ENCODE measurements at places on chromosomes 6 and 20. TPM values are rescaled to one million over a fixed set of nuclear protein-coding genes. Genes with fewer than 3 reads are reported as not detected.

DNA sequence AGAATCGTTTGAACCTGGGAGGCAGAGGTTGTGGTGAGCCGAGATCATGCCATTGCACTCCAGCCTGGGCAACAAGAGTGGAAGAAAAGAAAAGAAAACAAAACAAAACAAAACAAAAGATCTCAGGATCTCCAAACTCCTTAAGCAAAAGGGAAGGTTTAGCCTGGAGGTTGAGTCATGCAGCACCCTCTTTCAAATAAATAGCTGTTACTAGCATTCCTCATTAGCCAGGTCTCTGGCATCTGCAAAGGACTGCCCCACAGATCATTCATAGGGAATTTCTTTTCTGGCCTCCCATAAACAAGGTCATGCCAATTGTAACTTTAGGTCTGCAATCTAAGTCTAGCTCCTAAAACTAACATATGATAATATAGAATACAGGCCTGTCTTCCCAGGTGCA, 37.2 kb downstream of the EDN1 start:
- no peak for DNase-seq

- no peak for DNase-seq
These were observed 125.4 kb downstream of the OPRM1 start for GRCh38 chr6:154164397-154164796.

- DNase-seq = no peak
These were observed 148.3 kb upstream of the IMPG1 start for GRCh38 chr6:76220805-76221204.

- no peak for DNase-seq
These were observed 808.4 kb upstream of the EPHA7 start for GRCh38 chr6:94227741-94228140.

- no peak for DNase-seq
These were observed 510.5 kb downstream of the LMBRD1 start for GRCh38 chr6:69286331-69286730.

DNA sequence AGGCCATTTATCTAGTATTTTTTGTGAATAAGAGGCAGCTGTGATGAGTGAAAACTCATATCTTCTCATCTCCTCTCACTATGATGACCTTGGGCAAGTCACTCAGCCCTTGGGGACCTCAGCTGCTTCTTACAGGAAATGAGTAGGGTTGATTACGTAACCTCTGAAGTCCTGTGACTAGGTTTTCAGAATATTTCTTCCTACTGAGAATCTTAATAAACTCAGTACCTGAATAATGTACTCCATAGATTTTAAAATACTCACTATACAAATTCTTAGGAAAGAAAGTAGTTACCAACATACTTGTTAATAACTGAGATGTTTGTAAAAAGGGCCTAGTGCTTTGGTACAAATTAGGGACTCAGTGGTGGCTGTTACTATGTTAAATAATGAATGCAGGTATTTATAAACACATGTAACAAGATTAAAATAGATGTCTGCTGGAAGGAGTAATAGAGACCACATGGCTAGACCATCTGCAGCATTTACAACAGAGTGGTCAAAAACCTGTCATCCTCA, 60.9 kb downstream of the RPRD1B start:
- DNase-seq = no peak

GRCh38 chr20:46402331-46402811, 4.0 kb downstream of the ELMO2 start:
- no peak for DNase-seq

GRCh38 chr20:46953596-46953995, 59.0 kb downstream of the EYA2 start:
- no peak for DNase-seq

- DNase-seq = no peak
These were observed 494.9 kb upstream of the POU3F2 start for GRCh38 chr6:98339506-98339905.

DNA sequence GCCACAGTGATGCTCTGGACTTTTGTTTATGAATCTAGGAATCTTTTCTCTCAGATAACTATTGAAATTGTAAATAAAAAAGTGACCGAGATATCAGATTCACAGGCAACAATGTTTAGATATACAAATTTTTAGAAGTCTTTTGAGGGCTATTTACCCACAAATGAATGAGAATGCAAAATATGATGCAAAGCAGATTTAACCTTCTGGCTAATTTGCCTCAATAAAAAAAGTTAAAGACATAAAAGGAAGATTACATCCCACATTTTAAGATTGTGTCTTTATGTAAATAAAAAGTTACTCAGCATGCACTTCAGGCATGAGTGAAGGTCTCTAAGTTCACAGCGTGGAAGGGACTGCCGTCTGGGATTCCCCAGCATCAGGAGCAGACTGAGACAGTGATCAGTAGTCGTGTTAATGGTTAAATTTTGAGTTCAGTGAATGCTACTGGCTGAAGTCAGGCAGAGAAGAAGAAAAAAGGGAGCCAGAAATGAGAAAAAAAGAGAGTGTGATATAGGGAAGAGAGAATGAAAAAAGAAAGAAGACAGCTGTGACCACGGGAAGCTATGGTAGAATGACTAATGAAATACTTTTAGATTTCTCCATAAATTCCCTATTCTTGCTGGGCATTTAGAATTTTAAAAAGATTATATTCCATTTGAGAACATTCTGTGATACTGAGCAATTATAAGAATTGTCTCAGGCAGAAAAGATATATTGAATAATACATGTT, 93.6 kb downstream of the MYB start:
- DNase-seq = no peak

DNA sequence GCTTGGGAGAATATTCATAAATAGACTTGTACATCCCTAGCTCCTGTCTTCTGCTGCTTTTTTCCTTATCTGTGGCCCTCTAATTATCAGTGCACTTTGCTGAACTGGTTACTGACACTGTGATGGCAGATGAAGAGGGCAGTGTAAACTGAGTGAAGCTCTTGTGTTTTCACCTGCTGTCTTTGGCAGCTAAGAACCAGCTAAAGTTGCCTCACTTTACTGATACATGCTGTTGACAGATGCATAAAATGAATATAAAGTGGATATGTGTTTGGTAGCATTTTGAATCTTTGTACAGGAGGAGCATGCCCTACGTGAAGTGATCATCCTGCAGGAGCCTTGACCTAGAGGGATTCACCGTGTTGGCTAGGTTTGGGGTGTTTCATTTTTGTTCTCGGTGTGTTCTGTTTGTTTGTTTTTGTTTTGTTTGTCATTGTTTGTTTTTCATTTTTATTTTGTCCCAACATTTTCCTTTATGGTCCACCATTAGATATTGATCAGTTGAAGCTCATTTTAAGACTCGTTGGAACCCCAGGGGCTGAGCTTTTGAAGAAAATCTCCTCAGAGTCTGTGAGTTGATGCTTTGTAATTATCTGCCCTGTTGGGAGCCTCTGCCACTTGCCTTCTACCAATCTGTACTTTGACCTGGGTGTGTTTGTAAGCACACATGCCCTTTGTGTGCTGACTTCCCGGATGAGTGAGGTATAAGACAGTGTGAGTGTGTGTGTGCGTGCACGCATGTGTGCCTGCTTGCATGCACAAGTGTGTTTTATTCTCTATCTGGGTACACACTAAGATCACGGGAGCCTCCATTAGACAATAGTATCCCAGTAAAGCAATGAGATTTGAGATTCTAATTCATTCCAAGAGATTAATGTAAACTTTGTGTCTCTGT, 34.6 kb upstream of the MAPK13 start:
- DNase-seq = no peak

DNA sequence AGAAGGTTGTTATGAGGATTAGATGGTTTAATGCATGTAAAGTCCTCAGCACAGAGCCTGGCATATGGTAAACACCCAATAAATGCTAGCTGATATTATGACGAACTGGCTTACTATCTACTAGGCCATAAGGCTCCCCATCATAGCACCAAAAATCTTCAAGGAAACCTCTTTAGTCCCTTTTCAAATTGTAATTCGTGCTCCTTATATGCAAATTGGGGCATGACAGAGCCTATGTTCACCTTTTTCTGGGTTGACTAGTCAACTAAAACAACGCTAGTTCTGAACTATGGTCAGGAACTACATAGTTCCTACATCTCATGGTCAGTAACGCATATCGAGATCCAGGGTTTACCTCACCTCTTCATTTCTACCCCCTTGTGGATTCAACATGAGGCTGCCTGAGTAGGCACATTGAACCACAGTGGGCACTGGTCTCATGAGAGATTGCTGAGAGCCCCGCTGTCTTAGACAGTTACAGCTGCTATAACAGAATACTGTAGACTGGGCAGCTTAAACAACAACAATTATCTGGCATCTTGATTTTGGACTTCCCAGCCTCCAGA, 97.2 kb upstream of the TNFAIP3 start:
- no peak for DNase-seq

GRCh38 chr20:17806739-17807441, 107.1 kb downstream of the BANF2 start:
- DNase-seq = no peak

DNA sequence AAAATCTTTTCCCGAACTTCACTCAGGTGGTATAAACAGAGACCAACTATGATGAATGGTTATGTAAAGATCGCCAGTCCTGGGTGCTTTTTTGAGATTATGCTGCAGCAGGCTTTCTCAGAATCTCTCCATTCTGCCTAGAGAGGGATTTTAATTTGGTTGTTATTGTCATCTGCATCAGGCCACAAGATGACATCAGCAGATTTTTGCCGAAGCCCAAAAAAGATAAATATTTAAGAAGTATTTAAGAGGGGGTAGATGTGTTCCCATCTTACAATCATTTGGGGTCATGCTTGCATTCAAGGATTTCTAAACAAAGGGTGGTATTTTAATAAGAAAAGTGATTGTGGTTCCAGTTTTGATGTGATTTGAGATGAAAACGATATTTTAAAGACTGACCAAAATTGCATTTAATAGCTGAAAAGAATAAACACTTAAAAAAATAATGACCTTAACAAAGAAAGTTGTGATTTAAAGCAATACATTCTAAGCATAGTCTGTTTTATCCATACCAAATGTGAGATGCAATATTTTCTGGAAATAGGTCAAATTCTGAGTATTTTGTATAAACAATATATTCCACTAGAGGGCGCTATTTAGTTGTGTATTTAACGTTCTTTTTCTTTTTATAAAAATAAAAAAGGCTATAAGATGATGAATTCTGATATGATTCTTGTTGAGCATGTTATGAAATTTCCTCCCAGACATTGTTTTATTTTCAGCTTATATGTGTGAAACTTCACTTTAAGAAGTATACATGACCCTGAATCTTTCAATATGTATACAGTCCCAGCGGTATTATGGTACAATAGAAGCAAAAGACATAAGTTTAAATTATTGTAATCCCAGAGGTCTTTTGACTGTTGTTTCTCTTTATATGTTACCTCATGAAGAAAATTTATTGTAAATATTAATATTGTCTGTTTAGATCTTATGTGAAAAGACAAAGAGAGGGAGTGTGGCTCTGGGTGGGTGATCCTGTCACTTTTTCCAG, 51.0 kb upstream of the ZFP64 start:
- DNase-seq = no peak

DNA sequence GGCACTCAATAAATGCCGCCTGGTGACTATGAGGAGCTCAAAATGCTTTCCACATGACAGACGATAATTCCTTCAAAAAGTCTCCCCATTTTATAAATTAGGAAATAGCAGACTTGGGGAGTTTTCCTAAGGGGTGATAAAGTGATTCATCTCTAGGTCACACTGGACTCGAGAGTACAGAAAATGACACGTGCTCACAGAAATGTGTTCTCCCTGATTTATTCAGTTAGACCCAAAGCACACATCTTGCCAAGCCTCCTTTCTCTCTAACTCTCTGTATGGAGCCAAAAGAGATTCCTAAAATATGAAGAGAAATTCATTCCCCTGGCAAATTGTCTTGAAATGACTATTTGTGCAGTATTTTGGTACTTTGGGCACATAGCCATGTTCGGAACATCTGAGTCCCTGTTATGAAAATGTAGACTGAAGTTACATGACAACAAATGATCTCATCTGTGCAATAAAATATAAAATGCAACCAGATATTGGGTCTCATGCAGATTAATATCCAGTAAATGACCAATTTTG, 381.1 kb downstream of the TFAP2B start:
- DNase-seq = no peak

DNA sequence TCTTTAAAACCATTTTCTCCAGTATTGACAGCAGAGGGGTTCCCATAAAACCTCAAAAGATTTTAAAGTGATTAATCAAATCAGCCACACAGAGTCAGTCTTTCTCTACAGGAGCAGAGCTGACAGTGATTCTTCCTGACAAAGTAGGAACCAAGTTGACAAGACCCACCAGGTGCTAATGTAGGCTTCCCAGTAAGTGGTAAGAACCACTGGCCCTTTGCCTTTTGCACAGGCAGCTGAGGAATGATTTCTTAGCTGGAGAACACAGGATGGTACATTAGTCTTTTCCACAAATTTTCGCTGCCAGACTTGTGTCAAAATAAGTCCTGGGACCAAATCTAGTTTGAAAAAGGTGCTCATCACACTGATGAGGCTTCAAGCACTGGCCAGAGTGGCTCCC, 95.8 kb downstream of the ARMC2 start:
- DNase-seq = no peak

CPNE5 gene
- 0.24 TPM for total RNA-seq

XKR7 gene
- 2.7 TPM for total RNA-seq

PRSS16 gene
- 29.8 TPM for total RNA-seq

CRISP2 gene
- not detected for total RNA-seq

ADGRG6 gene
- total RNA-seq = 139 TPM

TAP2 gene
- total RNA-seq = 5.1 TPM

HNF4A gene
- 71.1 TPM for total RNA-seq

NOL4L gene
- total RNA-seq = 90.4 TPM

CLPSL1 gene
- total RNA-seq = not detected

All from progenitor cell of endocrine pancreas (in vitro differentiated cells).